ENCODE measurements at places on chromosomes 7 and 10.

- DNase-seq, result no peak
Observed at GRCh38 chr10:104472957-104473745, 119.5 kb downstream of the CFAP58 start.

- no peak for DNase-seq
Observed at GRCh38 chr10:7015457-7015856, 395.4 kb downstream of the SFMBT2 start.

DNA sequence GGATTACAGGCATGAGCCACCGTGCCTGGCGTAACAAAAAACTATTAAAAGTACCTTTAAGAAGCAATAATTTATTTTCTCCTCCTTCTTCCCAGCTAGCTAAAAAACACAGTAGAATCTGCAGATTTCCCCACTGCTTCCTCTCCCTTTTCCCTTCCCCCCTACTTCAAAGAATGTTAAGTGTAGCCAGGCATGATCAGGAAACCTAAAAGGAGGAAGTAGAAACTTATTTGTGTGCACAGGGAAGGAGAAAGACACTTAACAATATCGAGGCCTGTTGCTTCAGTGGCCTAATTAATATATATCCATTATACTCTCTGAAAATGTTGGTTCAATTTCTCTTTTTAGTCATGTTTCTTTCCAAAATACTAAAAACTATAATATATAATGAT, 127.7 kb downstream of the NRBF2 start:
- DNase-seq, result no peak

DNA sequence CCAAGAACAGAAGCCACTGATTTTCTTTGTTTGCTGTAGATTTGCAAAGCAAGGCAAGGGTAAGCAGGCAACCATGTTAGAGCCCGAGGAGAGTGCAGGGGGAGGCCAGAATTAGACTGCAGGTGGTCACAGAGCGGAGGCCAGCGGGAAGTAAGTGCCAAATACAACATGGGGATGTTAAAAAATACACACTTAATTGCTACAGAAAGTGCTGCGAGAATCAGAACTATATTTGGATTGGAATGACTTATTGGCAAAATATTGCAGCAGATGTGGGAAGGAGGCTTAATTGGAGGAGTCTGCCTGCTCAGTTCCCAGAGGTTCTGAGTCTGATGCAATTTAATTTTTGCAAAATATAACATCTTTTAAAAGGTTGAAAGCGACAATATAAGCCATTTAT, 49.7 kb upstream of the ADCY1 start:
- DNase-seq, result peak; percentile 77

DNA sequence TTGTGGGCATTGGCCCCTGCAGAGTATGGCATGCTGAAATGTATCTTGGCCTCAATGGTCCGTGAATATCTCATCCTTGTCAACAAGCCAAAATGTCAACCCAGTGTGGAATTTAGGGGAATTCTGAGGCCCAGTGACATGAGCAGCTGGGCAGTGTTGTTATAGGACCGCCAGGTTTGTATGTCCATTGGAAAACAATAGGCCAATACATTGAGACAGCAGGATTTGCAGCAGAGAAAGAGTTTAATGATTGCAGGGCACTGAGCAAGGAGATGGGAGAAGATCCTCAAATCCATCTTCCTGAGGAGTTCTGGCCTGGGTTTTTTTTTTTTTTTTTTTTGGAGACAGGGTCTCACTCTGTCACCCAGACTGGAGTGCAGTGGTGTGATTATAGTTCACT, 95.7 kb upstream of the BAIAP2L1 start:
- no peak for DNase-seq

DNA sequence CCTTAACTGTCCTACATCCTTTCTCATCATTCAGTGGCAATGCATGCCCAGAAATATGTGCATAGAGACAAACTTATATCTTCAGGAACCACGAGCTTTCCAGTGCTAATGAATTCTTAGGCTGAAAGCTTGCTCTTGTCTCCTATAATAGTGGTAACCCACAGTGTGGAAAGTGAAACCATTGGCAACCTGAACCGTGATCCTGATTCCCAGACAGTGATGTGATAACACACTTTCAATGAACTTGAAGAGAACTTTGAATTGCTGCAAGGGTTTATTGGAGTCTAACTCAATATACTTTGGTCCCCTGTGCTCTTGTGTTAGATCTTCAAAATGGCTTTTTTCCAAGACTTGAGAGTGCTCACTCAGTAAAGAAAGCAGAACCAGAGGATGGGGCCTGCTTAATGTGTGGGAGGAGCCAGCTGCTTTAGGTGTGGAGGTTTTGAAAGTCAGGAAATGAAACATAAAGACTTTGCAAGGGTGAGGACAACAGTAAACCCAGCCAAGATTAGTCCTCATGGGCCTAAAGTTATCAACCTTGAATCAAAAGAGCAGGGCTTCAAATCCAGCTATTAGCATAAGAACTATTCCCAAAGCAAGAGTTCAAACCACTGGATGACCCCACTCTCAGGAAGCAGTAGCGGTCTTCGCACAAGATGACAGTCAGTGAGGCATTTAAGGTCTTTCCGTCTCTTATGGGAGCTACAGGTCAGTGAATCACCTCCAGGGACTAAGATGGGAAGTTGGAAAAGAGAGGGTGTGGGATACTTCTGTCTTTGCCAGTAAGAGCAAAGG, 332.4 kb upstream of the NRP1 start:
- no peak for DNase-seq

- DNase-seq, result no peak
Observed at GRCh38 chr7:155338632-155339320, 41.1 kb downstream of the INSIG1 start.

GRCh38 chr10:92267343-92267742, 23.5 kb downstream of the CPEB3 start:
- no peak for DNase-seq

Measured in left hindlimb (tissue), 1 donor.